ENCODE measurements at places on chromosomes 4 and X. TPM values are rescaled to one million over a fixed set of nuclear protein-coding genes. Genes with fewer than 3 reads are reported as not detected.

GRCh38 chrX:106467422-106467821 is 144.4 kb upstream of the RADX start:
- DNase-seq = no peak

Gene UBL4A
- 13.1 TPM for total RNA-seq

DNA sequence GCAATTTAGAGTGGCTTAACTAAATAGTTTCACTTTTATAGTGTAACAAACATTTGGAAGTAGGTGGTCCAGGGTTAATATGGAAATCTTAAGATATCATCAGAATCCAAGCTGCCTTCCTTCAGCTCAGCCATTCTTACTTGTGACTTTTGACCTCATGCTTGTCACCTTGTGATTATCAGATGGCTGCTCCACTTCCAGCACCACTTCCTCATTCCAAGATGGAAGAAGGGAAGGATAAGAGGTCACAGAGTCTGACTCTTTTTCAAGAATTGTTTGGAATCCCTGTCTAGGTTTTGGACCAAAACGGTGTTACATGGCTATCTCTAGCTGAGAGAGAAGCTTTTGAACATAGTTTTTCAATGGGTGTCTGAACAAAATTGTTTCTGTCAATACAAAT is 39.9 kb downstream of the MTTP start:
- DNase-seq = no peak

DNA sequence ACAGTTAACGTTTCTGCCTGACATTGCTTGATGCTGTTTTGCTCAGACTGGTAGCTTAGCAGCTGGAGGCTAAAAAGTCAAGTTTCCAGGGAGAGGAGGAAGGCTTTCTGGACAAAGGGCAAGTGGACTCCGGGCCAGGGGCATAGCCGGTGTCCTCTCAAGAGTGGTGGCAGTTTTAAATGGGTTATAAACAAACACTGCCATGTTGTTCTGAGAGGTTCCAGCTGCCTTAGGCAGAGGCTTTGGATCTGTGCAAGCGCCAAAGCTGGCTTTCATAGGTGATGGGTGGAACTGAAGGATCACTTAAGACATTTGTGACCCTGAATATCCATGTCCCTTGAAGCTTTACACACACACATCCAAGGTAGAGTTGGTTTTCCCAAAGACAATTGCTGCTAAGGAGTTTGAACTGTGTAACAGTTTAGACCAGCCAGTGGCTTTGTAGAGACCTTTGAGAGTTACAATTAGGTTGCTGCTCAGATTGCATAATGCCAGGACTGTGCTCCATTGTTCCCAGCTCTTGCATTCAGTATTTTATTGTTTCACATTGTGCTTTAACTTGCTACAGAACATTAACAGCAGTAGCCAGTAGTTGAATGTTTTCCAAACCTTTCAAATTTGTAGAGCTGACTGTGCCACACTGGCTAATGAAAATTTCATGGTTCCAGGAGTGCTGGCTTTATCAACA is 54.1 kb upstream of the AP1S2 start:
- DNase-seq = no peak

DNA sequence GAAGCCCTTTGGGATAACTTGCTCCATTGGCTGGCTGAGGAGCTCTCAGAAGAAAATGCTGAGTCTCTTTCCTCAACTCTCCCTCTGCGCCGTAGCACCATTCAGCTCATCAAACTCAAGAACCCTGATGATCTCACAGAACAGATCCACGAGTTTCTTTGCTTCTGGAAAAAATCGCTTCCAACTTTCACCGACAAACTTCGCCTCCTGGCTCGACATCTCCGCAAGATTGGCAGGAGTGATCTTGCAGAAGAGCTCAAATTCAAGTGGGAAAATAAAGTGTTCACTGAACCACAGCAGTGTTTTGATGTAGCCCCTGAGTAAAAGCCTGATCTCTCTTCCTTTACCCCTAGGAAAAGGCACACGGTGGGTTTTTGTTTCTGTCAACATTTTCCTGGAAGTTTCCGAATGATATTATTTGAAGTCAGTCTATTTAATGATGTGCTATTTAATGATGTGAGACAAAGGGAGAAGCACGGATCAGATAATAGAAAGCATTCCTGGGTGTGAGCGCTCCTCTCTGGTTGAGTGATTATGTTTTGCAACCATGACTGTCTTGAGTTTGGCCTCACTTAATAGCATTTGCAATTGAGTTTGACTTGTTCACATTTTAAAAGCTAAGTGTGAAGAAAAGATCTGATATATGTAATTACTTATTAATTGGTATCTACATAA is 62.2 kb downstream of the DTHD1 start:
- DNase-seq = no peak

- no peak for DNase-seq
Measured at GRCh38 chr4:18582841-18583240, 561.3 kb upstream of the LCORL start.

Gene NIPAL1
- 0.80 TPM for total RNA-seq

DNA sequence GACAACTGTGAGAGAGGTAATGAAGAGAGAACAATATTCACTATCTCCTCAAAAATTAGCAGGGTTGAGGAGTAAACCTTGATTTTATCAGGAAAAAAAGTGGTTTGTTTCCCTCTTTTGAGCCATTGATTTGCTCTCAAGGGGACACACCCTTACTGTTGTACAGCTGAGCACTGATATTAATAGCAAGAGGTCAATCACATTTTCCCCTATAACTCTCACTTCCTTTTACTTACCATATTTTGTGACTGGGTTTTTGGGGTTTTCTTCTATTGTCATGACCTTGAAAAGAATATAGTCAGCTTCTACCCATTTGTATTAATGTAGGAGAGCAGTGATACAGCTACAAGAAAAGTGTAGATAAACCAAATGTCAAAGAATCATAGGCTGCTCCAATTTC is 70.2 kb upstream of the LONRF3 start:
- DNase-seq = no peak

- DNase-seq = no peak
Measured at GRCh38 chr4:53840643-53841042, 223.8 kb downstream of the CHIC2 start.

DNA sequence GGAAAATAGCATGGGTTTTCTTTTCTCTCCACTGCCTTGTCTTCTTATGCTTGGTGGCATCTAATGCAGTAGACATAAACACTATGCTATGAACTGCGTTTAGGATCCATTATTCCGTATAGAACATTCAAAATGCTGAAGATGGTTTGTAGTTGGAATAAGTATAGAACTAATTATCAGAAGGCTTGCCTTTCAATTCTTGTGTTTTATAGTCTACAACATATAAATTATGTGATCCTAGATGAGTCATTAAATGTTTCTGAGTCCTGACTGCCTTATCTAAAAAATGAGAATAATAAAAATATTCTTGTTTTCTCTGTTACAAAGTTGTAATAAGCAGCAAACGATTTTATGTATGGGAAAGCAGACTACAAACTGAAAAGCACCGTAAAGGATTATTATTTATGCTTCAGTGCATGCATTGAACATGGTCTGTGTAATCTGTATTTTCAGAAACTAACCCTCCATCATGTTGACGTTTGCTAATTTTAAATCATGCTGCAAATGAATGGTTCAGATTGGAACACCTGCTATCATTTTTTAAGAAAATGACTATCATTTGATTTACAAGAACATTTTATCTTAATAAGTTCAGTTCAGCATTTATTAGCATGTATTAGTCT is 335.9 kb upstream of the AADAT start:
- DNase-seq = no peak

Gene SEL1L3
- total RNA-seq = 43.6 TPM

GRCh38 chrX:125404667-125405160 is 85.0 kb downstream of the TEX13C start:
- DNase-seq = no peak

DNA sequence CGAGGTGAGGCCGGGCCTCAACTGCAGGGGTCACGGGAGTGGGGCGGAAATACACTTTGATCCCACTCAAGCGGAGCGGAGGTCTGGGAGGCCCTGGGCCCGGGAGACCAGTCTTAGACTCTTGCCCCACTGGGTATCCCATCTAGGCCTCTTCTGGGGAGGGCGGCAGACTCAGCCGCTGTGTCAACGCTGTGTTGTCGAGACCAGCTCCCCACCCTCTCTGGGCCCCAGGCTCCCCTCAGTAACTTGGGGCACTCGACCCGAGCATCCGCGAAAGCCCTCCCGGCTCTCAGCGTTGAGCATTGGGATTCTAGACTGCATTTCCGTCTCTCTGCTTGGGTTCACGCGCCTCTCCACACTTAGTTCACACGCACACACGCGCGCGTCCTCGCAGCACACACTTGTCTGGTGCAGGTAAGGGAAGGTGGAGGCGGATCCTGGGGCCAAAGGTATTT is 1.7 kb downstream of the NKX3-2 start:
- DNase-seq = no peak

GRCh38 chr4:65316534-65316933 is 353.8 kb downstream of the EPHA5 start:
- DNase-seq = no peak

Data from T-cell (primary cell).